ENCODE measurements at places on chromosomes 5 and 9.

DNA sequence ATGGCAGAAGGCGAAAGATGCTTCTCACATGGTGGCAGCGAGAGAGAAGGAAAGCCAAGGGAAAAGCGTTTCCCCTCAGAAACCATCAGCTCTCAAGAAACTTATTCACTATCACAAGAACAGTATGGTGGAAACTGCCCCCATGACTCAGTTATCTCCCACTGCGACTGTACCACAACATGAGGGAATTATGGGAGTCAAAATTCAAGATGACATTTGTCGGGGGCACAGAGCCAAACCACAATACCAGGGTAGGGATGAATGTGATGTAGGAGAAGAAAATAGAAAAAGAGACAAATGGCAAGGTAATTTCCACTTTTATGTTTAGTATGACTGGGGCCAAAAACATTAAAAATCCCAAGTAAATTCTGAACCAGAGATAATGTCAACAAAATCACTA lies 216.8 kb downstream of the TRIM36 start:
- DNase-seq: no peak

- DNase-seq: no peak
Measured at GRCh38 chr9:80649496-80649895, 1039.9 kb downstream of the TLE1 start.

- no peak for DNase-seq
Measured at GRCh38 chr5:168950241-168950951, 350.5 kb downstream of the SLIT3 start.

GRCh38 chr9:2163231-2163885 lies 148.2 kb downstream of the SMARCA2 start:
- no peak for DNase-seq

DNA sequence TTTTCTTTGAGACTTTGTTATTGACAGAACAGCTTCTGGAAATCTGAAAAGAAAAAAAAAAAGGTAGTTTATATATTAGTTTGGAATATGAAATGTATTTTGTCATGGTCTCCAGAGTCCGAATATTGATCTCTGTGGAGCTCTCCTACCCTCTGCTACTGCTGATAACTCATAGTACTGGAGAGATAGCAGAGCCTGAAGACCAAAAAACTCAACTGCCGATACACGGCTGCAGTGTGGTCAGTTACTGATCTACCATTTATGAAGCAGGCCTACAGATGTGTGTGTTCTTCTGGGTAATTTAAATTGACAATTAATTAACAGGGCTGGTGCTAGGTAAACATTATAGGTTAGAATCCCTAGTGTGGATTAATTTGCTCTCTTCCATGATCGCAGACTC lies 3.8 kb upstream of the FAM120A start:
- no peak for DNase-seq

GRCh38 chr5:37831821-37832534 lies 7.9 kb downstream of the GDNF start:
- DNase-seq: no peak

DNA sequence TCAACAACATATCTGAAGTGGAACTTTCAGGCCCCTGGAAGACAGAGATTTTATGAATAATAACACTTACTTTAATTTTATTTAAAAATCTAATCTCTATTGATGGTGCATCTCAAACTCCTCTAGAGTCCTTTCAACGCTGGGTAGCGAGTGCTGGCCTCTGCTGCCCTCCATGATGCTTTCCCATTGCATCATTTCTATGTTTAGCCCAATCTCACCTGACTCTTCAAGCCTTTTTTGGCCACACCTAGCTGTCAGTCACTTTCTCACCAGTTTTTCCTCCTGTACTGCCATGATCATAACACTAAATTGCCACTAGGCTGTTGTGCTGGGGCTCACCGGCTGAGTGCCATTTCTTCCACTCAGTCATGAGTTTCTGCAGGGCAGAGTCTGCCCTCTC lies 396.1 kb upstream of the DAP start:
- no peak for DNase-seq

DNA sequence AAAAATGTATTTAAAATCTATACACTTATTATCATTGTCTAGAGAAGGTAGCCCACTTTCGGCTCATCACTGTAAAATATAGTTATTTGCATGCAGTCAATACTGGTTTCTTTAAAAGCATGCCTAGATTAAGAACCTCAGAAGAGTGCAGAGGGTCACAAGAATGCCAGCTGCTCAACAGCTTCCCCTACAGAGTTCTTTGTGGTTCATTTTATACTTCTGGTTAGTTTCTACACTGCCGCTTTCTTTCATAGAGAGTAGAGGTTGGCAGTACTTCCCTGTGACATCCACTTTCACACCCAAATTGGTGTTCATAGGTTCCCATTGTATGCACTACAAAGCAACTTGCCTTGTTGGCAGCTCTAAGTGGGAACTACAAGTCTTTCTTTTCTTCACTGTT lies 137.3 kb downstream of the KIAA0825 start:
- no peak for DNase-seq

DNA sequence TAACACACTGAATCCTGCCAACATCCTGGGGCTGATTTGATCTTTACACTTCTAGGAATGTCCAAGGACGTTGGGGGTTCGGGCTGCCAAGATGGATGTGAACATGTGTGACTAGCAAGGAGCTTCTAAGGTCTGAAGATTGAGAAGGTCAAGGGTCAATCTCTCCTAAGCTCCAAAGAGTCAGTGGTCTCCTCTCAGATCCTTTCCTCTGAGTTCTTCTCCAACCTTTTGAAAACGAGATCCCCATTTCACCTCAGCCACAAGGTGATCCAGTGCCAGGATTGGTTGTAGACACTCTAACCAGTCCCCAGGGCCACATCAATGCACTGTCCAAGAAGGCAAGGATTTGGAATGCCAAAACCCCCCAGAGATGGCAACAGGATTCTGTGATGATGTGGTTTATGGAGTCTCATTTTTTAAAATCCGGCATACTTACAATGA lies 266.8 kb downstream of the NDUFS4 start:
- DNase-seq: no peak

GRCh38 chr9:87534036-87534435 lies 36.4 kb downstream of the DAPK1 start:
- DNase-seq: no peak

- no peak for DNase-seq
Measured at GRCh38 chr5:59698207-59699178, 195.0 kb downstream of the PDE4D start.

GRCh38 chr5:124552526-124552925 lies 193.9 kb downstream of the ZNF608 start:
- DNase-seq: no peak

DNA sequence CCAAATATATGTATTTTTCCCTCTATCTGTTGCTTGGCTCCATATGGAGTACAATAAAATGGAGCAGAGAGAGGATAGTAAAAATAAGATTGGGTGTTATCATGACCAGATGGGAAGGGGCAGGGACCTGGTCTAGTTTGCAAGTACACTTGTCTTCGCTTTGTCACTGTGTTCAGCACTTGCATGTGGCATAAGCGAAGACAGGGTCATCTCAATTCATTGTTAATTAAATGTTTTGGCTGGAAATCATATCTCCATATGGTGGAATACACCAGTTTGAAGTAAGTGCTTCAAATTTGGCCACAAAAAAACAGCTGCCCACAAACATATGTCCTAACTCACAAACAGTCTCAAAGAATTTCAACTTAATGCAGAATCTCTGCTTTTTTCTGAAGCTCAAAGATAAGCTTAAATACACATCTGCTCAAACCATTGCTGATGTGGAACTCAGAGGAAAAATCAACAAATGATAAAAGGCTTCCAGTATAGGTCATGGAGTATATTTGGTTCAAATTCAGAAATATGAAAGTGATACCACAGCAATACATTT lies 865.4 kb downstream of the TLE4 start:
- no peak for DNase-seq

DNA sequence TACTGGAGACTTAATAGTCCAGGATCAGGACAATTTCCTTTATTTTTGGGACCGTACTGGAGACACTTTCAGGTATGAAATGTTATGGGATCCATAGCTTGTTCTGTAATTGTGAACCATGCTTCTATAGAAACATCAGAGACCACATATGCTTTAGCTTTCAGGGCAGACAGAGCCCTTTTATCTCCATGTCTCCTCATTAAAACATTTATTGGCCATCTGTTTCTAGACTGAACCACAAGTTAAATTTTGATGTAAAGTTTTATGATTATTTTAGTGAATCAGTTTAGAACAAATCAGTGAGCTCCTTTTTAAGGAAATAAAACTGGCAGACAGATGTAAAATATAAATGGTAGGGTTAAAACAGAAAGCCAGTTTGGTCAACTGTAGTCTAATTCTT lies 62.0 kb downstream of the SLC27A6 start:
- DNase-seq: no peak

GRCh38 chr5:18375641-18376040 lies 741.4 kb downstream of the TAF11L14 start:
- no peak for DNase-seq

DNA sequence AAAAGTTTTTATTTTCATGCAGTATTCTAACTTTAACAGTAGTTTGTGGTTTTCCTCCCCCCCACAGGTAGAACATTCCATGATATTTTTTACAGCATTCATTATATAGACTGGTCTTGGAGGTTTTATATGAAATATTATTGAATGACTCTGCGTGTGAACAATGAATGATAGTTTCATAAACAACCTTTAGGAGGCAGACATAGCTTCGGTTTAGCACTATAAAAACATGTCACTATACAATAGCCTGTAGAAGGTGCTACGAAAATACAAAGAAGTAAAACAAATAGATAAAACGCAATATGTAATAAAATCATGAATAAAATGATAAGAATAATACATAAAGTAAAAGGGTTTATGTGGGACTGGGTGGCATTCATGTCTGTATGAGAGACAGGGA lies 8.5 kb downstream of the KLF4 start:
- no peak for DNase-seq

DNA sequence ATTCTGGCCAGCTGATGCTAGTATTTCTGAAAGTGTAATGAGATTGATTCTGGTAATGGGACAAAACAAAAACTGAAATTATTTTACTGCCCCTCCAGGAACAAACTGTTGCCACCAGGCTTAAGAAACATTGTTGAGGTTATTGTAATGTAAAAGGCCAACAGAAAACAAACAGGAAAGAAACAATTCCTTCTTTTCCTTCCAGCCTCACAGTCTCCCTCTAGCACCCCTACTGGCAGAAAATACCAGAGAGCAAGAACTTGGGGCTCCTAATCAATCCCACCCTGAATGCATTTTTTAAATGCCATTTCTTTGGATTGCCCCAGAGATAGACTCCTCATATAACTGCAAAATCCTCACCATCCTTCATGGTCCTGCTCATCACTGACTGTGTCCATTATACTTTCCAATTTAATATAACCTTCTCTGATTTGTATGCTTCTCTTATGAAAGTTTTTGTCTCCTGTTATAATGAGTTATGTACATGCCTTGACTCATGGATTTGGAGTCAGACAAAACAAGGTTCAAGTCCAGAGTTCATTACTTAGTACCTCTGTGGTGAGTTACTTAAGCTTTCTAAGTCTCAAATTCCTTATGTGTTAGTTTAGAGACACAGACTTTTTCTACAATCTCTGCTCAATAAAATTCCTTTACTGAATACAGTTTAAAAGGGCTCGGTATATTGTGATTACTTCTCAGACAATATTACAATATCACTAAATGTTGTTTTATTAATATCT lies 157.9 kb upstream of the FBN2 start:
- DNase-seq: no peak

GRCh38 chr5:142845954-142846398 lies 75.8 kb downstream of the ARHGAP26 start:
- no peak for DNase-seq

DNA sequence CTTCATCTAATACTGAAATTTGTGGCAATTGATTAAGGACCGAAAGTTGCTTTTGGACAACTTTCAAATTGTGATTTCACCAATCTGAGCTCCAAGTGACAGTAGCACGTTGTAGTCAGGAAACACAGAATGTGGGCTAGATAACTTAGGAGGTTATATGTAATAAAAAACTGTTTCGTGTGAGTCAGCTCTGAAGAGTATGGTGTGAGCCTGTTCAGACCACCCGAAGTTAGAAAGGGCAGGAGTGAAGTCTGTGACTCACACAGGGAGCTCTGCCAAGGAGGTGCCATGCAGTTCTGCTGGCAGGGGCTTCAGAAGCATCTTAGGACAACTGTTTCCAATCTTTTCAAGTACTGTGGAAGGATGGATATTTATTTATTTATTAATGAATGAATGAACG lies 16.4 kb upstream of the ZBTB34 start:
- no peak for DNase-seq

DNA sequence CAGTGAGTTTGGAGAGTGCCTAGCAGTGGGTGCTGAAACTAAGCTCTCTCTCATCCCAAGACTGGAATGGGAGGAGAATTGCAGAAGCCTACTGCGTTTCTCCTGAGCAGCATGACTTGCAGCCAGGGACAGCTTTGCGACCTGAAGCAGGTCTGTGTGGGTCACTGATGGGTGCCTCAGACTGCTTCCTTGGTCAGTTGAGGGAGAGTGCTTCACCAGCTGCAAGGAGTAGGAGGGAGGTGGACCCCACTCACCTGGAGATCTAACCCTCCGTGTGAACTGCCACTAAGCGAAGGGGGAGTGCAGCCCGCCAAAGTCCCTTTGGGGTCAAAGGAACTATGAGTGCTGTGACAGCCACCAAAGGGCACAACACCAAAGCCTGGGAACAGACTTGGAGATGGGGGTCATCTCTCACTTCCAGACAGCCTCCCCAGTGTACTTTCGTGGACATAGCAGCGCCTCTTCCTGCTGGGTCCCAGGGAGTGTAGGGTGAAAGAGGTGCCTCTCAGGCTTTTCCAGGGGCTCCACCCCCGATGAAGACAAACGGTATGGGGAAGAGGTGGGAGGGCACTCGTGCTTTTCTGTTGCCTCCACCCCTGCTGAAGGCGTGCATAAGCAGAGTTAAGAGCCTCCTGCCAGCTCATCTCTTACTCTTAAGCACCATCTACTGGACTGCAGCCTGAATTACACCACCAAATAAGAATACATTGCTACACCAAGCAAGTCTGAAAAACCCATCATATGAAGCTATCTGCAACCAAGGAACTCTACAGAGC lies 34.3 kb upstream of the MACIR start:
- DNase-seq: peak; percentile 78

DNA sequence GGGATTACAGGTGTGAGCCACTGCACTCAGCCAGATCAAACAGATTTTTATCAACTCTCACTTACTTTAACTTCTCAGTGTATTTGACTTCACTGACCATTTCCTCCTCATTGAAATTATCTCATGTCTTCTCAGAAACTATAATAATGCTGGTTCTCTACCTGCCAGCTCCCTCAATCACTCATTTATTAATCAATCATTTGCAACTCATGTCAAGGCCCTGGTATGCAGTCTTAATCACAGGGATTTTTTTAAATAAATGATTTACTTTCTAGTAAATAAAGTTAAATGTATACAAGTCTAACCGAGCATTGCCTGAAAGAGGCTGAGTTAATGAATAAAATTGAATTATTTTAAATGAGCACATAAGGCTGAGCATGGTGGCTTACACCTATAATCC lies 63.3 kb downstream of the PLPP1 start:
- no peak for DNase-seq

- DNase-seq: no peak
Measured at GRCh38 chr5:127092690-127093089, 19.4 kb upstream of the C5orf63 start.

GRCh38 chr5:74543162-74543995 lies 97.1 kb downstream of the ENC1 start:
- no peak for DNase-seq
